ENCODE measurements at places on chromosomes 12 and 14. TPM values are rescaled to one million over a fixed set of nuclear protein-coding genes. Genes with fewer than 3 reads are reported as not detected.

The OVCH1 gene
- total RNA-seq = 0.64 TPM

The MYF6 gene
- 119 TPM for total RNA-seq

The ACIN1 gene
- 85.4 TPM for total RNA-seq

The FAM90A1 gene
- not detected for total RNA-seq

The KRT8 gene
- total RNA-seq = 0.16 TPM

The KRT83 gene
- total RNA-seq = not detected

The RASSF9 gene
- 0.05 TPM for total RNA-seq

The PNP gene
- 5.2 TPM for total RNA-seq

The LRP6 gene
- total RNA-seq = 21.6 TPM

The MLF2 gene
- 270 TPM for total RNA-seq

The AICDA gene
- total RNA-seq = not detected

The SNRPF gene
- 9.4 TPM for total RNA-seq

The TSPAN19 gene
- not detected for total RNA-seq

The TNFAIP2 gene
- 76.6 TPM for total RNA-seq

The VDR gene
- 17.6 TPM for total RNA-seq

The CD163L1 gene
- total RNA-seq = 11.2 TPM

The LIN52 gene
- total RNA-seq = 7.5 TPM

The SPRYD4 gene
- total RNA-seq = 2.4 TPM

The RD3L gene
- total RNA-seq = not detected

The SMCO3 gene
- total RNA-seq = not detected

The CCNB1IP1 gene
- 39.9 TPM for total RNA-seq

DNA sequence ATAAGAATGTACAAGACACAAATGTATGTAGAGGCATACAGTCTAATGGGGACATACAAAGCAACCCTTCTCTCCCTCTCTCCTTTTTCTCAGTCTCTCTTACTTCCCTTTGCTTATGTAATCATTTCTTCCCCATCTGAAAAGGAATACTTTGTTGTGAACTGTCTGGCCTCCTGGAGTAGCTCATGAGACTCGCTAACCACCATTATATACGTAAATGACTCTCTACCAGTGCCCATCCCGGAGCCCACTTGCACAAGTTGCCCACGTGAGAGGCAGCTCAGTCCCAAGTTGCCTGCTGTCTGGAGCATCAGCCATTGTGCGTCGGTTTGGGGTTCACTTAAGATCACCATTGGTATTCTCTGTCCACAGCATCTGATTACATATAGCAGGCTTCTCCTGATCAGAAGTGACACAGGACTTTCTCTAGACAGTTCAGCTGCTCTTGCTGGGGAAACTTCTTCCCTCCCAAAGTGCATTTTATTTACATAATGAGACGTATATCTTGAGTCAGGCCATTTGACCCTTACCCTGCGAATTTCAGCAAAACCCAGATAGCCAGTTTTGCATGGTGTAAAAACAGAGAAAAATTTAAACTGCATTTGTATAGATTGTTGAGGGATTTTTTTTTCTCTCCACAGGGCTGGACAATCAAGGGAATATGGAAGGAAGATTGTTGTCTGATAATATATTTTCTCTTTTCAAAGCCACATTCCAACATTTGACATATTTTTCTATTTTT lies 220.7 kb upstream of the EGLN3 start:
- DNase-seq = no peak

GRCh38 chr14:35821564-35822411 lies 4.3 kb upstream of the BRMS1L start:
- DNase-seq = peak; percentile 43

DNA sequence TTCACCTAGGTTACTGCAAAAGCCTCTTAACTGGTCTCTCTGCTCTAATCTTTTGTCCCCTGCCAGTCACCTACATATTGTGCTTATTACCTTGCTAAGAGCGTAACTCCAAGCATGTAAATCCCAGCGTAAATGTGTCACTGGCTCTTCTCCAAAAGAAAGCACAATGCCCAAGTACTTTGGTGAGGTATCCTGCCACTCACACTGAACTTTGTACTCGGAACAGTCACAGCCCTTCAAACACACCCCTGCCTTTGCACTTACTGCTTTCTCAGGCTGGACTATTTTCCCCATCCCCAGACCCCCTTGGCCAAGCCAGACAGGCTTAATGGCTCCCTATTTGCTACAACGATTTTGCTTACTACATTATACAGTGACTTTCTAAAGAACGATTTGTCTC lies 31.7 kb downstream of the GALNT4 start:
- DNase-seq = no peak

DNA sequence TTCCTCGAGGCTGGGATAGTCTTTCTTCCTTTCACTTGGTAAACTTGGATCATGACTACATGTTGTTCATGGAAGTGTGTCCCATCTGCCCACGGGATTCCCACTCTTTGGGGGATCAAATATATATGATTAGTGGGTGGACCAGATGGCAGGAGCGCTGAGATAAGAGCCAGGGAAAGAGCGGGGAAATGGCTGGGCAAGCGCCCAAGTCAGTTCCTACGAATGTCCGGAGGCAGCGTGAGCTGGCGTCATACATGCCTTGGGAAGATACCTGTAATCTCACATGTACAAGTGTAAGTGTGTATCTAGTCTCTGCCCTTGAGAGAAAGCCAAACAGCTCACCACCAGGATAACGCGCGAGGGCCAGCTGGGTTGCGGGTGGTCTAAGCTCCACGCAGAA lies 62.3 kb downstream of the FZD10 start:
- DNase-seq = no peak

DNA sequence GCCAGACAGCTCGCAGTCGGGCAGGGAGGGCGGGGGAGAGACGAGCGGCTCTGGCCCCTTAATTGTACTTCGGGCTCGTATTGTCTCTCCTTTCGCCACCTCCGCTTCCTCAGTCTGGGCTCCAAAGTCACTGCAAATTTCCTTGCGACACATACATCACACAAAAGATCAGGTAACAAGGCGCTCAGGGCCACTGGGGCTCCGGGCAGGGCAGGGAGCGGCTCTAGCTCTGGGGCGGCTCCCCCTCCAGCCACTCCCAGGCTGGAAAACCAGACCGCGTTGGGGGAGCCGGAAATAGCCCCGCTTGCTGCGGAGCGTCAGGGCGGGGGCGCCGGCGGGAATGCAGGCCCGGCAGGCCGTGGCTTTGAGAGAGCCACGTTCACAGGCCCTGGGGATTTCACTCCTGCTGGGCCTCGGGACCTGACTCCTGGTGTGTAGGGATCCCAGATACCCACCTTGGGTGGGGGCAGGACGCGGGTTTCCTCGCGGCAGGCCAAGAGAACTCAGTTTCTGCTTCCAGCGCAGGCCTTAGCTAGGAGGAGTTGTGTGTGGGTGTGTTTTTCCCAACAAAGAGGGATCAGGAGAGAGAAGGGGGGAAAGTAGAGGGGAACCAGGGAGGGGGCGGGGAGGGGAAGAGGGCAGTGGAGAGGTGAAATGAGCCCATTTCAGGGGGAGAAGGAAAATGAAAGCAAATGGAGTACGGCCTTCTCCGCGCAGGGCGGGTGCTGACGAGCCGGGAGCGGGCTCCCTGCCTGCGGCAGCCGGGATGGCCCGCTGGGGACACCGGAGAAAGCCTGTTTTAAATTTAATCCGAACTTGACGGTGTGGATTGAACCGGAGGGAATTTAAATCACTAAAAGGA lies 4.4 kb upstream of the HOXC9 start:
- no peak for DNase-seq

DNA sequence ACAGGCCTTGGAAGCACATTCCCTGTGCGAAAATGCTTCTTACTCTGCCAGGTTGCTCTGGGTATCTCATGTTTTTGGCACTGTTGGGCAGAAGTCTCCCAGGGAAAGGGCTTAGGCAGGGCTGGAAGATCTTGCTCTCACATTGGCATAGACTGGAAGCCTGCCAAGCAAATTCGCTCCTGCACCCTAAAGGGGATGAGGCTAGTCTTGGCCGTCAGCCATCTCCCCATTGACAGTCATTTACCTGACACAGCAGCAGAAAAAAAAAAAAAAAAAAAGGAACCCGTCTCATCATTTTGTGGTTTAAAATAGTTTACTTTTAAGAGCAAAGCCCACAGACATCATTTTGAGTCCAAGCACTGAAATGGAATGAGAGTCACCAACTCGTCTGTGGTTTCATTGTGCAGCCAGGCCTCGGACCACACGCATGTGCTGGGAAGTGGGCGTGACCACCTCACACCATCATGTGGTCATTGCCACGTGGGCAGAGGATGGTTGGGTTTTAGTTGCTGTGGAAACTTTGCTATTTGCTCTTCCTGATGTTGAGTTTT lies 84.8 kb downstream of the NRXN3 start:
- peak; percentile 0 for DNase-seq

DNA sequence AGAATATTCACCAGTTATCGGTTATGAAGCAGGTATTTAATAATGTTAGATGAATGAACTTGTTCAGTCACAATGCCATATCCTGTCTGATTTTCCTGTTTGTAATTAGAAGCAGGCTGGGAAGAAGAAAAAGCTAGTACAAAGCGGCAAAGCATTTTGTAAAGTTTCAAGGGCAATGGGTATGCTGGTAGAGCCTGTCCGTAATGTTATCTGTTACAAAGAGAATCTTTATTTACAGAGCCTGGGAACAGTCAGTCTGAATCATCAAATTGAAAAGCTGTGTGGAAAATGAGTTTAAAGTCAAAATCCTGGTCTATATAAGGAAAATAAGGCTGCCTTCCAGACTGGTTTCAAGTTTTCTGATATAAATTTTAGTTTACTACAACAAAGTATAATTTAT lies 40.5 kb downstream of the PARP11 start:
- no peak for DNase-seq

GRCh38 chr12:1474574-1475153 lies 119.7 kb downstream of the FBXL14 start:
- peak; percentile 74 for DNase-seq

GRCh38 chr12:2607881-2608607 lies 186.7 kb upstream of the FKBP4 start:
- no peak for DNase-seq

DNA sequence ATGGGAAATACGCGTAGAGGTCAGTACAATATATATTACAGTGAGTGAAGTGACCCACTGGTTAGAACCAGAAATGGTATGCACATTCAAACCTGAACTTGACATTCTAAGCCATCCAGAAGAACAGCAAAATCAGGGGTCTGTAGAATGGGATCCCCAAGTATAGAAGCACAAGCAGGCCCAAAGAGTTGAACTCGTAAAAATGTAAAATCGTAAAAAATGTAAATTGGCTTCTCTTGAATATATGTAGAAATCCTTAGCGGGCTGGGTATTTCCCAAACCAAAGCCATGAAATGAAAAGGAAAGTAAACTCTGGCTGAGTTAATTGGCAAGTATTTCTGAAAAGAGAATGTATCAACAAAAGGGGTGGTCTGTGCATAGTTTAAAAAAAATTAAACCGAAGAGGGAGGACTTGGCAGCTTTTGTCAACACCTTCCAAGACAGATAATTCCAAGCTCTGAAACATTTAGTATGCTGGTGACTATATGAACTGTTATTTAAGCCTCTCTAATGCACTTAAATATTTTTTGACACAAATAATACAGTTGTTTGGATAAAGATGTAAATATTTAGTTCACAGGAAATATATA lies 1505.6 kb upstream of the FLRT2 start:
- no peak for DNase-seq

DNA sequence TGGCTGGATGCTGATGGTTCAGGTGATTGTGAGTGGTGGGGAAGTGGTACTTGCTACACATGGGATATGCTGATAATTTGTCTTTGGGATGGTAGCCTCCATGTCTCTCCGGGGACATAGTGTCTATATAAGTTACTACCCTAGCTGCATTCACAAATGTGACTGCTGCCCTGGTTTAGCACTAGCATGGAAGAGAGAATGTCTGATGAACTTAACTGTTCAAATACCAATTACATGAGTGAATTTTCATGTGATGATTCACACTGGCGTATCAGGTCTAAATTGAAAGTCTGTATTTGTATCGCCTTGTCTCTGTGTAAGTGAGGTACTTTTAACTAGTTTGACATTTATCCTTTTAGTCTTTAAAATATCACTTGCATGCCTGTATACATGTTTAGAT lies 34.4 kb downstream of the ATF7IP start:
- no peak for DNase-seq

DNA sequence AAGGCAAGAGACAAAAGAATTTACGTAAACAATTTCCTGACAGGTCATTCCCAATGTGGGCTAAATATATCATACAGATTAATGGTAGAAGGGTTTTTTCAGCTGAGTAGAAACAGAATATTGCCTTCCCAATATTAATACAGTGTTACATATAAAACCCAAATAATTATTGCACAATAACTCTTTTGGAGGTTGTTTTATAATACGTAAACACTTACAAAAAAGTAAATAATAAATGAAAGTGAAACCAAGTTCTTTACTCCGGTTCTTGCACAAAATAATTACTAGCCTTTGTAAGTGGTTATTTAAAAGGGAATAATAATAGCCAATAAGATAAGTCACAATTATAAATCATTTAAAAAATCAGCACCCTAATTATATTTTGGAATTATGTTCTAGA lies 118.6 kb upstream of the SSTR1 start:
- no peak for DNase-seq

- DNase-seq = no peak
Observed at GRCh38 chr14:27929797-27930347, 836.7 kb upstream of the FOXG1 start.

DNA sequence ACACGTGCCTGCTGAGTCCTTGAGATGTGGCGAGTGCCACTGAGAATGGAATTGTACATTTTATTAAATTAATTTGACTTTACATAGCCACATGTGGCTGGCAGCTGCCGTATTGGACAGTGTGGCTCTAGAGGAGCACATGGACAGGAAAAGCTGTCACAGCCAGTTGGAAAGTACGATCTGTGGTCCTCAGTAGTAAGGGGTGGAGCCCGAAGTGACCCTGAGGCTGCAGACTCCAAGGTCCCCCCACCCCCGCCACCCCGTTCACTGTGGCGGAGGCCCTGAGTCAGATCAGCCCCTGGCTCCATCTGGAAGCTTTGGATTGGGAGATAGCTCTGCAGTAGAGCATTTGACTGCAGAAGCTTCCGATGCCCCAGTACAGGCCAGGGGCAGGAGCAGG lies 25.8 kb upstream of the BEGAIN start:
- DNase-seq = no peak

DNA sequence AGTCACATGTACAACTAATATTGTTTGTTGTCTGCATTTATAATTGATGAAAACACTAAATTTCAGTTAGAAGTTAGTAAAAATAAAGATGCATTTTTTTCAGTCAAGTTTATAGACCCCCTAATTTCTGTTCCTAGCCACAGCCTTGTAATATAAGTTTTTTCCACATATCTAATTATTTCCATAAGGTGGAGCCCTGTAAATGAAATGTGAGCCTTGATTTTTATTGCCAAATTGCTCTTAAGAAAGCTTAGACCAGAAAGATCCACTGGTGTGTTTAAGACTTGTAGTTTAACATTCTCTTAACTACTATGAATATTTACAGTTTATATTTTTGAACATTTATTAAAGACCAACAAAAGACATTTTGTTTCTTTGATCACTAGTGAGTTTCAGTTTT lies 322.1 kb upstream of the RGS6 start:
- no peak for DNase-seq

GRCh38 chr12:2284321-2284813 lies 231.6 kb downstream of the CACNA1C start:
- DNase-seq = no peak

- no peak for DNase-seq
Observed at GRCh38 chr12:91954326-91954725, 191.3 kb downstream of the BTG1 start.

GRCh38 chr14:51884086-51884927 lies 23.9 kb downstream of the GNG2 start:
- DNase-seq = peak; percentile 47
